Fibroblast of the aortic adventitia (primary cell): ENCODE measurements at places on chromosomes 6 and 20. TPM values are rescaled to one million over a fixed set of nuclear protein-coding genes. Genes with fewer than 3 reads are reported as not detected.

DNA sequence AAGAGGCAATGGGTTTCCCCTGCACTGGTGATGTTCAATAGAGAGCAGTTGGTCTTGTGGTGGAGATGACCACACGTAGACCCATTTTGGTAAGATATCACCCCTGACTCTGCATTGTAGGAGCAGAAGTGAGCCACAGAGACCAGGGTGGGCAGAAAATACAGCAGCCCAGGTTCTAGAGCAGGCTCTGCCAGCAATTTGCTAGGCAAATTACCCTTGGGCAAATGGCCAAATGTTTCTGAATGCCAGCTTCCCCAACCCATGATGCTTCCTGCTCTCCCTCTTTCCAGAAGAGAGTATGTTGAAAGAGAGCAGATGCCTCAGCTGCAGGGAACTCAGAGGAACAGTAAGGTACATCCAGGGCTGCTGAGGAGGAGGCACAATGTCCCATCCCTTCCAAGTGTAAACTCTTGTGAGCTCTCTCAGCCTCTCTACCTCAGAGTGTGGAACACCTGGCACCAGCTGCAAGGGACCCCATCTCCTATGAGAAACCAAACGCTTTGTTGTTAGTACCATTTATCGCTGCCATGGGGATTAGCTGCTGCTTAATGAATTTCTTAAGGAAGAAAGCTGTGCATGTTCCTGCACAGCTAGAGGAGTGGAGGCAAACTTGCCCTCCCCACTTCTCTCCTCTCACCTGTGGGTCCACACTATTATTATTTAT lies 317.5 kb upstream of the MOCS1 start:
- no peak for DNase-seq

Gene SLC22A3
- 0.72 and 1.5 TPM in 2 replicates for total RNA-seq

DNA sequence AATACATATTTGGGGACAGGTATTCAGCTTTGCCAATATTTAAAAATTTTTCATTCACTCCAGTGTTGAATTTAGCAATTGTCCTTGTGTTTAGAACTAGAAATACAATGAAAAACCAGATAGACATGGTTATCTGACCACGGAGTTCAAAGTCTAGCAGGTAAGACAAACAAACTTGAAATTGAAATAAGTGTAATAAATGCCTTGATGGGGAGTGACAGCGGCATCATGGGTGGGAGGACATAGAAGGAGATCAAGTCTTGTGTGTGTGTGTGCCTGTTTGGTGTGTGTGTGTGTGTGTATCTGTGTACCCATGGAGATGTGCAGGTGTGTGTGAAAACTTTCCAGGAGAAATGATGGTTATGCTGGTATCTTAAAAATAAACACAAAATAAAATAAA lies 750.0 kb upstream of the CITED2 start:
- DNase-seq, result no peak

Gene TENT5A
- total RNA-seq, result 40.0 and 56.5 TPM in 2 replicates
